ENCODE measurements at places on chromosomes 13 and 19.

DNA sequence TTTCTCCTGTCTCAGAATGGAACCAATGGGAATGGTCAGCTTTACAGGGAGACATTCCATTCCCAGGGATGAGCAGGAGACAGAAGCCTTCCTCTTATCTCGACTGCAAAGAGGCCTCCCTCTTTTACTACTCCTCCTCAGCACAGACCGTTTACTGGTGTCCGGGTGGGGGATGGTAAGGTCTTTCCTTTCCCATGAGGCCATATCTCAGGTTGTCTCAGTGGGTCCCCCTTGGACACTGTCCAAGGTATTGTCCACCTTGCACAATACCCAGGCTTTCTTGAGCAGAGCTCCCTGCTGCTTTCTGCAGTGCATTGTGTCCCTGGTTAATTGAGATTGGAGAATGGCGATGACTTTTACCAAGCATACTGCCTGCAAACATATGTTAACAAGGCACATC, 7.5 kb upstream of the ZNF808 start:
- no peak for DNase-seq

DNA sequence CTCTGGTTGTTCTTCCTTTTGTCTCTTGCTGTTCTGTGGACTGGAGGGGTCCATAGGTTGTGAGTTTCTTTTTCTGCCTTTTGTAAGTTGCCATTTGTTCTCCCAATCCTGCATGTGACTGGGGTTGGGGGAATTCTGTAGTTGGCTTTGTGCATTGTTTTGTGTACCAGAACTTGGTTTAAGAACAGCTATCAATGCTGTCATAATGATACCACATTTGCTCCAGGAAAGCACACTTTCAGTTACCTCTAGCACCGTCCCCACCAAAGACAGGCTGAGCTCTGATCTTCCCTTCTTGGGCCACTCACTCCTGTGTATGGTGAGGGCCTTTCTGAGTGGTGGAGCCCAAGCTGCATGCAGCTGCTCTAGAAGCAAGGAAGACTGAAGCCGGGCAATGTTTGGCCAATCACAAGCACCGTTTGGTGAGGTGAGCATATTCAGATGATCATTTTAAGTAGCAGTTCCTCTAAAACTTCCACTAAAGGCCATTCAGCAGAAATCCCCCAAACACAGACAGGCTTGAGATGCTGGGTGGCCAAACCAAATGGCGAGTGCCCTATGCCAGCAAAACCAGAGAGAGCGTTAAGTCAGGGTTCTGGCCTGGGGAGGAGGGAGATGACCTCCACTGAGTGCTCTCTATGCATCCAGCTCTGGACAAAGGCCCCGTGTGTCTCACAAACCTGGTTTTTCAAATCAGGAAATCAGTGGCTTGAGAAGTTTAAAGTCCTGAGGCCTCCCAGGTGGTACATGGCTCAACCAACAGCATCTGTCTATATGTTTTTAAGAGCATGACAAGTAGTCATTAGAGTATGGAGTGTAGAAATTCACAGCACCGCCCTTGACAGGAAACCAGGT, 120.7 kb upstream of the SPATA13 start:
- DNase-seq: no peak

DNA sequence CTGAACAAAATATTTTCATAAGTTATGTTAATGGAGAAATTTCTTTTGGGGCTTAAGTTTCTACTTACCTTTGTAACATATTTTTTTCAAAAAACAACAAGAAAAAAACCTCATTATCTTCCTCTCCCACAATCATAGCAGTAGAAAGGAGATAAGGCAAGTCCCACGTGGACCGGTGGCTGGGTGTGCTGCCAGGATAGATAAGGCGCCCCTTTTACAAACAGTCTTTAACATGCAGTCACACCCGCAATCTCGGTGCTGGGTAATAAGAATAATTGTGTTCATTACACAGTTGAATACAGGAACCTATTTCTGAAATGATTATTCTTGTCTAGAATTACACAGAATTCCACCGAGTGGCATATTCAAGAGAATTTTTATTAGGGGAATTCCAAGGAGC, 1202.3 kb downstream of the UQCRFS1 start:
- no peak for DNase-seq

DNA sequence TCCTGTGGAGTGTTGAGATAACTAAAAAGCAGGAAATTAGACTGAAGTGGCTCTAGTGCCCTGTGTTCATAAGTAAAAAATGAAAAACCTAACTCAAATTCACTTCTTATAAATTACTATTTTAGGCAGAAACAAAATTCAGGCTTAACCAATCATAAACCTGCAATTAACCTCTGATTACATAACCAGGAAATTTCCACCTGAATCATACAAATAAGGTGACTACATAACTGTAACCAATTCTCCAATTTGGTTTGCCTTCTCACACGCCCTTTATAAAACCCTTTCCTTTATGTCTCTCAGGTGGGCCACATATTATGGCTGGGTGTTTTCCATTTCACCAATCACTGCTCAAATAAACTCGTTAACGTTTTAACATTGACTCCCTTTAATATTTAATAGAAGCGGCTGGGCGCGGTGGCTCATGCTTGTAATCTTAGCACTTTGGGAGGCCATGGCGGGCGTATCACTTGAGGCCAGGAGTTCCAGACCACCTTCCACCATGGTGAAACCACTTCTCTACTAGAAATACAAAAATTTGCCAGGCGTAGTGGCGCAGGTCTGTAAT, 22.9 kb upstream of the ZNF724 start:
- no peak for DNase-seq

DNA sequence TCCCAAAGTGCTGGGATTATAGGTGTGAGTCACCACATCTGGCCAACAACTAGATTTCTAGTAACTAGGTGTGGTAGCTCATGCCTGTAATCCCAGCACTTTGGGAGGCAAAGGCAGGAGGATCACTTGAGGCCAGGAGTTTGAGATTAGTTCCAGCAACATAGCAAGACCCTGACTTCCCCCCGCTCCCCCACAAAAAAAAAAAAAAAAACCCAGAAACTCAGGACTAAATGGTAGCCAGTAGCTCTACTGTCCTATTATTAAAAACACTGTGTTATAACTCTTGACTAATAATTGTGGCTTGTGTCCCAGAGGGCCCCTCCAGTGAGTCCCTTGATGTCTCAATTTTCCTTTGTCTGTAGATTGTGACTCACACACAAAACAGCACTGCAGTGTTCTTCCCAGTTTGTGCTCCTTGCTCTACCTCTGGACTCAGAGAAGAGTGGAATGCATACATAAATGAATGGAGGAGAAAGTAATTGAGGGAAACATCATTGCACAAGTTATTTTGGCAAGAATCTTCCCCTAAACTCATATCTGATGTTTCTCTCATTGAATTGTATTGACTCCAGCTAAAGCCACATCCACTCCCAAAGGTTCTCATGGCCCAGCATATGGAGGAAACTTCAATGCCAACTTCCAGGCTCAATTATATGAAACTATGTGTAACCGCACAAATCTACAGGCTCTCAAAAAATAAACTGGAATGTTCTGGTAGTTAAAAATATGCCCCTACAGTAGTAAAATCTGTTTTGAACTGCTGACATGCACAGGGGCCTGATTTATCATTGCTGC, 8.8 kb downstream of the TPT1 start:
- no peak for DNase-seq

GRCh38 chr13:70310396-70311119, 202.3 kb upstream of the KLHL1 start:
- peak; percentile 18 for DNase-seq

DNA sequence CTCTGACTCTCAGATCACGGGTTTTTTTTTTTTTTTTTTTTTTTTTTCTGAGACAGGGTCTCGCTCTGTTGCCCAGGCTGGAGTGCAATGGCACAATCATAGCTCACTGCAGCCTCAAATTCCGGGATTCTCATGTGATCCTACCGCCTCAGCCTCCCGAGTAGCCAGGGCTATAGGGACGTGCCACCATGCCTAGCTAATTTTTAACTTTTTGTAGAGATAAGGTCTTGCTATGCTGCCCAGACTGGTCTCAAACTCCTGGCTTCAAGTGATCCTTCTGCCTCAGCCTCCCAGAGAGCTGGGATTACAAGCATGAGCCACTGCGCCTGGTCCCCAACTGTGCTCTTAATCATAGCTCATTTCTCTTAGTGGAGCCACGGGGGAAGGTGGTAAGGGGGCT, 4.6 kb upstream of the GRAMD1A start:
- DNase-seq: no peak

- no peak for DNase-seq
Observed at GRCh38 chr13:74886502-74886901, 595.5 kb downstream of the TBC1D4 start.

GRCh38 chr13:110525328-110526319, 35.9 kb downstream of the RAB20 start:
- DNase-seq: no peak

DNA sequence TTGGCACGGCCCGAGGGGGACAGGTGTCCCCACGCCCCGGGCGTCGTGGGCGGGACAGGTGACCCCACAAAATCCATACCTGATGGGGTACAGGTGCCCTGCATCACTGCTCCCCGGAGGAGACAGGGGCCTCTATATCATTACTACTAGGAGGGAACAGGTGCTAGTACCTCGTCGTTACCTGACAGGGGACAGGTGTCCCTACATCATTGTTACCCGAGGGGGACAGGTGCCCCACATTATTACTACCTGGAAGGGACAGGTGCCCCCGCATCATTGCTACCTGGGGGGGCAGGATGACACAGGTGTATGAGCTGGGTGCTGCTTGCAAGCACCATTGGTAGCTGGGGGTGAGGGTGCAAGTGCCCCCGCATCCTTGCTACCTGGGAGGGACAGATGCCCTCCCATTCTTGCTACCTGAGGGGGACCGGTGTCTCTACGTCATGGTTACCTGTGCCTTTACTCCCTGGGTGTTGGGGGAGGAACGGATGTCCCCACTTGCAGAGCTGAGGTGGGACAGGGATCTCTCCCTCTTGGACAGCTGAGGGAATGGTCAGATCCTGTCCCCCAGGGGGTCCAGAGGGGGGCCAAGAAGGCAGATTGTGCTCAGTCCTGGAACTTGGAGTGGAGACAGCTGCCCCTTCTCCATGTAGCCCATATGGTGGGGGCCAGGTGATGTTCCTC, 620 bp downstream of the CRTC1 start:
- DNase-seq: no peak

DNA sequence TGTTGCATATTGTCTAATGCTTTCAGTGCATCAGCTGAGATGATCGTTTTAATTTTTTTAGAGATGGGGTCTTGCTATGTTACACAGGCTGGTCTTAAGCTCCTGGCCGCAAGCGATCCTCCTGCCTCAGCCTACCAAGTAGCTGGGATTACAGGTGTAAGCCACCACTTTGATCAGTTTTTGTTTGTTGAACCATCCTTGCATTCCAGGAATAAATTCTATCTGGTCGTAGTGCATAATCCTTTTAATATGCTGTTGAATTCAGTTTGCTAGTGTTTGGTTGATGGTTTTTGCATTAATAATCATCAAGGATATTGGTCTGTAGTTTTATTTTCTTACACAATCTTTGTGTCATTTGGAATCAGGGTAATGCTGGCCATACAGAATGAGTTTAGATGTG, 4.4 kb downstream of the ZNF211 start:
- no peak for DNase-seq

- DNase-seq: no peak
Observed at GRCh38 chr13:53014495-53015443, 13.8 kb upstream of the OLFM4 start.

GRCh38 chr13:33953781-33954180, 135.8 kb downstream of the RFC3 start:
- no peak for DNase-seq

GRCh38 chr19:55576746-55577145, 3.9 kb downstream of the ZNF579 start:
- DNase-seq: no peak

- no peak for DNase-seq
Observed at GRCh38 chr19:30703645-30704044, 331.5 kb downstream of the ZNF536 start.

DNA sequence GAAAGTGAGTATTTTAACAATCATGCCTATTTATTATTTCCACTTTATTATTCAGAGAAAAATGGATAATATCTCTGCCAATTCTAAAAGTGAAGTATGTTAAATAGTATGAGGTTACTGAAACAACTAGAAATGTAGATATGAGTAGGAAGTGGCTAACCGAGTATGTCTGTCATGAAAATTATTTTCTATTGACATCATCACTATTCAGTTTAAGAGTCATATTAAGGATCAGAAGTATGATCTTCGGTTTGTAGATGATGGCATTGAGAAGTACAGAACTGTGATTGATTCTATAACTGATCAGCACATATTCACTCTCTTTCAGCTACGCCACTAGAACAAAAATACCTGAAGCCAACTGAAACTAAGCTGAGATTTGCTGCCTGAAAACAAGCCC, 146.4 kb upstream of the SLITRK5 start:
- DNase-seq: no peak

- no peak for DNase-seq
Observed at GRCh38 chr13:59877933-59878332, 285.8 kb downstream of the DIAPH3 start.

- no peak for DNase-seq
Observed at GRCh38 chr19:3781603-3782002, 4.6 kb downstream of the MATK start.

DNA sequence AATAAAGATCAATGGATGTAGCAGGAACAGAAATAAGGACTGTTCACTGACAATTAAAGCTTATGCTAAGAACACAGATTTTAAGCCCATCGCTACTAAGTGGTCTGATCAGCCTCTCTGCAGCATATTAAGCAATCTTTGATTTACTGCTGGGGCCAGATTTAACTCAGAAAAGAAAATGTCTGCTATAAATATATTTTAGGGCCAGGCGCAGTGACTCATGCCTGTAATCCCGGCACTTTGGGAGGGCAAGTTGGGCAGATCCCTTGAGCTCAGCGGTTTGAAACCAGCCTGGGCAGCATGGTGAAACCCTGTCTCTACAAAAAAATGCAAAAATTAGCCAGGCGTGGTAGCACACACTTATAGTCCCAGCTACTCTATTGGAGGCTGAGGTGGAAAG, 43.0 kb downstream of the METTL21C start:
- DNase-seq: peak; percentile 10

GRCh38 chr13:43894438-43894837, 14.7 kb downstream of the LACC1 start:
- DNase-seq: no peak

DNA sequence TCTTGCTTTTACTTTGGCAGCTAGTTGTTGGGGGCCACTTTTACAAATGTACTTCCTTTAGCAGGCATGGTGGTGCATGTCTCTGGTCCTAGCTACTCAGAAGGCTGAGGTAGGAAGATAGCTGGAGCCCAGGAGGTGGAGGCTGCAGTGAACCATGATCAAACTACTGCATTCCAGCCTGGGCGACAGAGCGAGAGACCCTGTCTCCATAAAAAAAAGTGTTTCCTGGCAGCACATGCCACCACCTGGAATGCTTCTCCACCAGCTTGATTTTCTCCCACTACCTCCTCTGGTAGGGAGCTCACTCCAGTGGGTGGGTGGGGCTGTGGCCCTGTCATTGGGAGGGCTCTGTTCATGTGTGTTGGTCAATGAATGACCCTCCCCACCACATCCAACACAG, 12.5 kb downstream of the FZR1 start:
- DNase-seq: no peak

- no peak for DNase-seq
Observed at GRCh38 chr19:9078651-9079050, 8.2 kb upstream of the OR1M1 start.

DNA sequence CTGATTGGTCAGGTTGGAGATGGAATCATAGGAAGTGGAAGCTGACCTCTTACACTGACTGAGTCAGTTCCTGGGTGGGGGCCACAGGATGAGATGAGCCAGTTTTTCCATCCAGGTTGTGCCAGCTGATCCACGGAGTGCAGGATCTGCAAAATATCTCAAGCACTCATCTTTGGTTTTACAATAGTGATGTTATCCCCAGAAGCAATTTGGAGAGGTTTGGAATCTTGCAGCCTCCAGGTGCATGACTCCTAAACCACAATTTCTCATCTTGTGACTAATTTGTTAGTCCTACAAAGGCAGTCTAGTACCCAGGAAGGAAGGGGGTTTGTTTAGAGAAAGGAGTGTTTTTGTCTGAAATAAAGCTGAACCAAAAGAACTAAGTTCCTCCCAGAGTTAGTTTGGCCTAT, 212.8 kb downstream of the SLITRK6 start:
- DNase-seq: no peak
